ENCODE measurements at places on chromosomes 4 and X.

GRCh38 chr4:125784741-125785140 is 470.0 kb downstream of the FAT4 start:
- no peak for DNase-seq

DNA sequence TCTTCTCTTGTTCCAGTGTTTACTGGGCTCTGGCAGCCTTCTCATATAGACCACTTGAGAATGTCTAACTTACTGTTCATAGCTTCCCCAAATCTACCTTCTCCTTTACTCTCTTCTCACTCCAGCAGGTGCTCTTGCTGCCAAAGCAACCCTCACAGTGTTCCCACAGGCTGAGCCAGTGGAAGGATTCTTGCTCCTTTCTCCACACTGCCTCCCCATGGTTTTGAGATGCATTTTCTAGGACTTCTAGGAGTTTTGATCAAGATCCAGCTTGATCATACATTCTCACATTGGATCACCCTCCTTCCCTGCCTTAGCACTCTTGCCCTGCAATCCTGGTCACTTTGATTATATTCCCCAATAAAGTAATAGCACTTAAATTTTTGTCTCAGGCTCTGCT is 230.8 kb downstream of the TMEM47 start:
- no peak for DNase-seq

GRCh38 chr4:128009428-128009827 is 44.2 kb downstream of the ABHD18 start:
- DNase-seq: no peak

DNA sequence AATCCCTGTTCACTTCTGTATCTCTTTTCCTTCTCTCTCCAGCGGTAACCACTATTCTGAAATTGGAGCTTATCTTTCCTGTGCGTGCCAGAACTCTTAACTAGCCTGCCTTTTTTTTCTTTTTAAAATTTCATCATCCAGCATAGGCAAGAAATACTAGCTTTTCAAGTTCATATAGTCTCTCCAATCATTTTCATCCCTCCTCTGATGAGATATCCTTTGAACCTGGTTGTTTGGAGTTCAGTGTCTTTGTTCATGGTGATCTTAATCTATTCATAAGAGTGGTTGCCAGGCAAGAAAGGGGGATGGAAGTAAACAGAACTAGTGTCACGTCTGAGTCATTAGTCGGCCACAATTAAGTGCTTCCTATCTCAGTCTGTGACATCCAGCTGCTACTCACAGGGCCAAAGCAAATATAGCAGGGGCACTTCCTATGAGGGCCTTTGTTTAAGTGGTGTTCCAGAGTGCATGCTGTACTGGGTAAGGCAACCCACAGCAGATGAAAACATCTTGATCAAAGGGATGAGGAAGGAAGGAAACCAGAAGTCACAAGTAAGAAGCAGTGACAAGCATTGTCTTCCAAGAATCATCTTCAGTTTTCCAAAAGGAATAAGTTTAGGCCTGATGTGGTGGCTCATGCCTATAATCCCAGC is 56.4 kb upstream of the XIAP start:
- no peak for DNase-seq

DNA sequence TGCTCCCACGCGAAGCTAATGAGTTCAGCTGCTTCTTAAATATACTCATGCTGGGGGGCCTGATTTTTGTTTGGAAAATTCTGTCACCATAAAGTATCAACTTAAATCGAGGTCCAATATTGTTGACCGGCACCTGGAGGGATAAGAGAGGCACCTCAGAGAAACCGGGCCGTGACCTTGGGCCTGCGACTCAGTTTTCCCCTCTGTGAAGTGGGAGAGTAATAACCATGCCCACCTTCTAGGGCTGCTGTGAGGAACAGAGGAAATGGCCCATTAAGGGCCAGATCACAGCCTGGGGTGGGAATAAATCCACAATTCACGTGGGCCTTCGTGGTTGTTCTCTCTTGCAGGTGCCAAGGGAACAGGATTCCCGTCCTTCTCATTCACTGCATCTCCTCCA is 39.4 kb downstream of the ZBTB49 start:
- no peak for DNase-seq

- no peak for DNase-seq
These were observed 13.7 kb downstream of the IRF2 start for GRCh38 chr4:184460499-184461285.

GRCh38 chr4:41994461-41994985 is 4.2 kb downstream of the SLC30A9 start:
- no peak for DNase-seq

GRCh38 chrX:38278682-38279081 is 48.6 kb downstream of the RPGR start:
- no peak for DNase-seq

DNA sequence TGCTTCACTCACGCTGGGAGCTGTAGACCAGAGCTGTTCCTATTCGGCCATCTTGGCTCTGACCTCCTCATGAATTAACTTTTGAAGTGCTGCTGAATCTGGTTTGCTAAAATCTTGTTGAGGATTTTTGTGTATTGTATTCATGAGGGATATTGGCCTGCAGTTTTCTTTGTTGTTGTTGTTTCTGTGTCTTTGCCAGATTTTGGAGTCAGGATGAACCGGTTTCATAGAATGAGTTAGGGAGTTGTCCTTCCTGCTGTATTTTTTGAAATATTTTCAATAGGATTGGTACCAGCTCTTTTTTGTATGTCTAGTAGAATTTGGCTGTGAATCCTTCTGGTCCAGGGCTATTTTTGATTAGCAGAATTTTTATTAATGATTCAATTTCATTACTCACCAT is 138.1 kb downstream of the NPFFR2 start:
- DNase-seq: no peak

DNA sequence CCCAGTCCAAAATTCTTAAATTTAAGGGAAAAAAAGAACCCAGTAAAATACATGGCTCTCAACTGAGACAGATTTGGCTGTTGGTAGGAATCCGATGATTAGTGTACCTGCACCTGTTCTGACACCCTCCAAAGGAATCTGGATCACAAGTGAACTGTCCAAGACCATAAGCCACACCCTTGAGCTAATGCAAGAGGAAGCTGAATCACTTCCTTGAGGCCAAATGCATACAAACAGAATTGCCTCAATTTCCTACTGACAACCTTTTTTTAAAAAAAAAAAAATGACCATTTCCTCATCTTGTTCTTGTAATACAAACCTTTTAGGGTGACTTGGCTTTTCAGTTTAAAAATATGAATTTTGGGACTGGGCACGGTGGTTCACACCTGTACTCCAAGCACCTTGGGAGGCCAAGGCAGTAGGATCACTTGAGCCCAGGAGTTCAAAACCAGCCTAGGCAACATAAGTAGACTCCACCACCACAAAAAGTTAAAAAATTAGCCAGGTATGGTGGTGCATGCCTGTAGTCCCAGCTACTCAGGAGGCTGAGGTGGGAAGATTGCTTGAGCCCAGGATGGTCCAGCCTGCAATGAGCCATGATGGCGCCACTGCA is 10.7 kb upstream of the FBXL5 start:
- no peak for DNase-seq

GRCh38 chrX:45621376-45622041 is 420.8 kb upstream of the DIPK2B start:
- peak; percentile 1 for DNase-seq

DNA sequence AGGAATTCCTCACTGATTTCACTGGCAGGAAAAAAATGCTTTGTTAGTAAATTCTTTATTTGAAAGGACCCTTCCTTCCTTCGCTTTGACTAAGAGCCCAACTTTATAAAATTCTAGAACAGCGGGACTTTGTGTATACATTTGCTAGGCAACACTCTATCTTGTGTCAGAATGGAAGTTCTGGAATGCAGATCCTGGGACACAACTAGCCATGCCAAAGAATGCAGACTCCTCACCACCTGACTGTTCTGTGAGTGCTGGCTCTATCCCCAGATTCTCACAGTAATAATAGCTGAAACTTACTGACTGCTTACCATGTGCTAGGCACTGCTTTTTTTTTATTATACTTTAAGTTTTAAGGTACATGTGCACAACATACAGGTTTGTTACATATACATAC is 73.3 kb upstream of the ZDHHC15 start:
- no peak for DNase-seq

DNA sequence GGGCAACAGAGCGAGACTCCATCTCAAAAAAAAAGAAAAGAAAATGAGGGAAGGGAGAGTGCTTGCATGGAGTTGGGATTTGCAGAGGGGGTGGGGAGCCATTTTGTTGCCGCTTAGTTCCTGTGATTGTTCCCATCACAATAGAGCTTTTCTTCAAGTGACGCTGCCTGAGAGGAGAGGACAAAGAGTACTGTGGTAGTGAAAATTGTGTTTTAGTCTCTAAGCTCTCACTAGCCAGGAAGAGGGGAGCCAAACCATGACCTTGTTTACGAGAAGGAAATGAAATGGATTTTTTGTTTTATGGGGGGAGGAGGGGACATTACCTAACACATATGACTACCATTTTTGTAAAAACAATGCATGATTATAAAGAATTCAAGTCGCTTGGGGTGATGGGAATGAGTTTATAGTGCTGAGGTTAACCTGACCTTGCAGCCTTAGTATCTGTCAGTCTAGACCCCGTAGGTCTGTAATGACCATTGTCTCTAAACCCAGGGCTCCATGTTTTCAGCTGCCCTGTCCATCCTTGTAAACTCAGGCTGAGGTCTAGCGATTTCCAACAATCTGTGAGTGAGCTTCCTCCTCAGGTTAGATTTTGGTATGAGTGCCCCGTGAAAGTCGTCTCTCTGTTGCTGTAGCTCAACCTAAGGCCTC is 18.8 kb downstream of the SRD5A3 start:
- DNase-seq: no peak

DNA sequence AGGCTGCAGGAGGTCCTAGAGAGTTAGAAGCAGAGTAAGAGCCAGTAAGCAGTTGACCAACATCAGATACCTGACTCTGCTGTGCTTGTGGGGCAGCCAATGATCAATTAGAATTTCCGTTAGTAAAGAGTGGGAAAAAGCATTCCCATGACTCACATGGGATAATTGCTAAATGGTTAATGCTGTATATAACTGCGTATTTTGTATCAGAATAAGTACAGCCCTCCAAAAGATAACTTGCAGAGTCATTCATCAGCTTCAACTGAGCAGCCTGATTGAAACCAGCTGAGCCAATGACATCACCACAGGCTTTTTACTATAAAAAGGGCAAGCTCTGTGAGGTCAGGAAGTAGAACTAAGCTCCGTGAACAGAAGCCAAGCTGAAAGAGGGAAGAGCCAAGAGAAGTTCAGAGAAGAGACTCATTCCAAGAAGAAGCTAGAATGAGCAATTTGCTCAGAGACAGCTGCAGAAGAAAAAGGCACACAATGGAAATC is 67.9 kb downstream of the PPP3CA start:
- DNase-seq: no peak

GRCh38 chr4:151792995-151793394 is 32.2 kb upstream of the GATB start:
- DNase-seq: no peak

GRCh38 chr4:159111416-159111815 is 8.5 kb downstream of the RAPGEF2 start:
- no peak for DNase-seq

DNA sequence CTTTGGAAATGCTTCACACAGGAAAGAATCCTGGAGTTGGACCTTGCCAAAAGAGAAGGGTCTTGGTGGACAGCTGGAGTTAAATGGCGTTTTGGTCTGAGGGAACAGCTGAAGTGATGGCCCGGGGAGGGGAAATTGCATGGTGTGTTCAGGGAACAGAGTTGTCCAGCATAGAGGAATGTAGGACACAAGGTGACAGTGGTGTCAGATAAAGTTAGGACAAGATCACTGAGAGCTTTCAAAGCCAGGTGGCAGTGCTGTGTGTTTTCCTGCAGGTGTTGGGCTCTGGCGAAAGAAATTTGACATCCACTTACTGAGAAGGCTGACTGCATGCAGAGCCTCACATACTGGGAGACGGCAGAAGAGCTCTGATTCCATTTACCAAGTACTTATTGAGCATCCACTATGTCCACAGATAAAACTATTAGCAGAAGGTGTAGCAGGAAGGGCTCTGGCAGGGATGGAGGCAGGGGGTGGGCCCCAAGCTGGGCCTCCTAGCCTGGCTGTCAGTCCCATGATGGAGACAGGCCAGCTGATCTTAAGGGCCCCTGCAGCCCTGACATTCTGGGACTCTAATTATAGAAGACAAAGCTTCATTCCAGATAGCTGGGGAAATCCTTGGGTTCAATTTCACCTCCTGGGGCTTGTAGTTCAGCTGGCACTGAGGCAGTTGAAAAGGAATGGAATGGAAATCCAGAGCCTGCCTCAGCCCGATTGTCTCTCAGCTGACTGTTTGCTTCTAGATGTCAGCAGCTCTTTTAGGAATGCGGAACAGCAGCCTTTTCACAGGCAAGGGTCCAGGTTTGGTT is 150.2 kb upstream of the MAMLD1 start:
- no peak for DNase-seq

- DNase-seq: no peak
These were observed 3.6 kb downstream of the OTUD4 start for GRCh38 chr4:145176641-145177432.

GRCh38 chr4:73864961-73865360 is 4.2 kb upstream of the CXCL1 start:
- DNase-seq: no peak

GRCh38 chrX:119190091-119190681 is 45.9 kb upstream of the PGRMC1 start:
- no peak for DNase-seq

GRCh38 chr4:183155450-183156184 is 56.6 kb downstream of the WWC2 start:
- DNase-seq: no peak
